ENCODE measurements at places on chromosomes 1 and 21. TPM values are rescaled to one million over a fixed set of nuclear protein-coding genes. Genes with fewer than 3 reads are reported as not detected.

The WNT3A gene
- total RNA-seq: not detected

GRCh38 chr1:245416781-245417180, 262.0 kb downstream of the KIF26B start:
- DNase-seq: no peak

GRCh38 chr1:7292714-7293419, 478.2 kb upstream of the VAMP3 start:
- DNase-seq: no peak

GRCh38 chr1:46175243-46175642, 356 bp downstream of the TSPAN1 start:
- no peak for DNase-seq

GRCh38 chr21:27693376-27693775, 726.5 kb upstream of the ADAMTS5 start:
- DNase-seq: no peak

The GBP6 gene
- total RNA-seq: not detected

- DNase-seq: no peak
These were observed 19.4 kb downstream of the GADD45A start for GRCh38 chr1:67704351-67704750.

DNA sequence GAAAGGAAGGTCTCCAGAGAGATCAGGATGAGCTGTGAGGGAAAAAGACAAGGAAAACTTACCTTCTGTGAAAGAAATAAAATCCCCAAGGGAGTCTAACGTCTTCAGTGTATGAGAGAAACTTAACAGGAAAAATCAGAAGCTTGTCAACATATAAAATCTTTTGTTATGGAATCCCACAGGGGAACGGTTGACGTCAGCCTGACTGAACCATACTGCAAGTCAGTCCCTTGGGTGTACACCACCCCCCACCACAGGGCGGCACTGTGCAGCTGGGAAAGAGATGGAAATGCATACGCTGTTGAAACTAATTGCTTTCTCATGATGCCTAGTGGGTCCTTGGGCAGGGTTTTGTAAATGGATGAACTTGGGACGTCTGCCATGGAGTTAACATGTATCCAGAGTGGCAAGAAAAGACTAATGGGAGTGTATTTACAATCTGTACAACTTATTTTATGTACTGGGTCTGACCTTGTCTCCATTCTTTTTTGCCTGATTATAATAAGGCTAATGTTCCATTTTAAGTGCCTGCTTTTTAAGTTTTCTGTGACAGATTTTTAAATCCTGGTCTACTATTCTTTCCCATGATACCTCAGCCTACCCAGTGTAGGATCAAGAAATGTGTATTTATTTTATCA, 22.7 kb downstream of the UTP25 start:
- peak; percentile 75 for DNase-seq

DNA sequence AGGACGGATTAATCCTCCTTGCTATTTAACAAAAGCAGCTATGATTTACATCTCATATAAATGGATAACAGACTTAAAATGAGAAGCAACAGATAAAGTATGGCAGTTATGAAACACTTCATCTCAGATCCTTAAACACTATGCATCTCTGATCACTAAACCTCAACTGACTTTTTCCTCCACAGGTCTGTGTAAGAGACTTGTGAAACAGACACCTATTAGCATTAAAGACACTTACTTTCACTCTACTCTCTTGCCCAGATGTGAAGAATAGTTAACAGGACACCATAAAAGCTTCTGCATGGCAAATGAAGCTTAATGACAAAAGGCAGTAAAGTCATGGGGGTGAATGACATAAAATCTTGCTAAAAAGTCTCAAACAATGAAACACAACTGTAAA, 6.2 kb downstream of the LIN9 start:
- no peak for DNase-seq

- DNase-seq: no peak
These were observed 337.1 kb upstream of the KAZN start for GRCh38 chr1:14261395-14261794.

DNA sequence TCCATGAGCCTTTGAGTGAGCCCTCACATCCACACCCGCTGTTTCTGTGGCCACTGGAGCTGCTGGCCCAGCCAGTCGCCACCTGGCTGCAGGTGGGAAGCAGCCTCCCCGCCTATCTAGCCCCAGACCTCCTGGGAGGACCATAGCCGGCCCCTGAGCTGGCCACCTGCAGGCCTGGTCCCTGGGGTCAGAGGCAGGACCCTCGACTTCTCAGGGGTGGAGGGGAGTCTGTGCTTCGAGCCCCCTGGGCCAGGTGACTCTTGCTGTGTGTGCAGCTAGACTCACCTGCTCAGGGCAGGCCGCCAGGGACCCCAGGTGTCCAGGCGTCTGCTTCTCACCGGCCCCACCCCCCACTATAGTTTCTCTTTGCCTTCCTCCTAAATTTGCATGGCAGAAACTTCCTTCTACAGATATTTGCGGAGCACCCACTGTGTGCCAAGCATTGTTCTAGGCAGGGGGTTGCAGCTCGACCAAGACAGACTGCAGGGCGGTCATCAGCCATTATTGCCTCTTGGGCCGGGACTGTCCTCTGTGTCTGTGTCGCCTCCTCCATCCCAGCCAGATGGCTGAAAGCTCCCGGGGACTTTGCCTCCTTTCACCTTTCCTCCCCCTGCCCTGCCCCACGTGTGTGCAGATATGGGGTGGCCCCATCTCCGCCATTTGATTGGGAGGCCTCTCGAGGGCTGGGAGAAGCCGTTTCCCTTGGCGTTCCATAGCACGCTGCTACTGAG, 27.3 kb downstream of the SPSB1 start:
- no peak for DNase-seq

GRCh38 chr1:61506236-61506635, 218.7 kb downstream of the TM2D1 start:
- DNase-seq: no peak

The AMY2A gene
- not detected for total RNA-seq

- no peak for DNase-seq
These were observed 11.3 kb upstream of the ADGRB2 start for GRCh38 chr1:31775210-31775999.

DNA sequence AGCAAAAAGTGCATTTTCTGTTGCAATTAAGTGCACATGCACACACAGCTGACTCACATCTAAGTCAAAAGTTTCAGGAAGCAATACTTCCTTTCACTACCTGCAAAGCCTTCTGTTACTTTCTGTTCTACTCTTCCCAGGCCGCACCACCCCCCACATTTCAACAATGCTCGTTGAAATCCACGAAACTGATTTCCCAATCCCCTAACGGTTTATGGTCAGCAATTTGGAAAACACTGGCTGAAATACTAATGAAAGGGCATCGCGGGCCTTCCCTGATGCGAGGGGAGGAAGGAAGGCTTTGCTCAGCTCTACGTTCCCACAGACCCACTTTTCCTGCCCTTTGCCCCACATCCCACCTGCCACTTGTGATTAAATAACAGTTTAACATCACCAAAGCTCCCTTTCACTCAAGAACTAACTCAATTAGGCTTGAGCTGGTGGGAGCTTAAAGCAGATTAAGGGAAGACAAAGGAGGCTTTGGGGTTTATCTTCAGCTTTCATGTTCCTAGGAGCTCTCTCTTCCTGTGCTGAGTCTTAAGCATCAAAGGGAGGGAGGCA, 243.2 kb upstream of the RAB4A start:
- no peak for DNase-seq

The HPDL gene
- not detected for total RNA-seq

- peak; percentile 83 for DNase-seq
These were observed 13.6 kb downstream of the LRRC42 start for GRCh38 chr1:53959664-53960250.

The FAM163A gene
- total RNA-seq: not detected
